H1 (cell line): ENCODE measurements at places on chromosomes 7 and 10.

- DNase-seq = no peak
Measured at GRCh38 chr10:84375011-84375410, 46.6 kb downstream of the CCSER2 start.

DNA sequence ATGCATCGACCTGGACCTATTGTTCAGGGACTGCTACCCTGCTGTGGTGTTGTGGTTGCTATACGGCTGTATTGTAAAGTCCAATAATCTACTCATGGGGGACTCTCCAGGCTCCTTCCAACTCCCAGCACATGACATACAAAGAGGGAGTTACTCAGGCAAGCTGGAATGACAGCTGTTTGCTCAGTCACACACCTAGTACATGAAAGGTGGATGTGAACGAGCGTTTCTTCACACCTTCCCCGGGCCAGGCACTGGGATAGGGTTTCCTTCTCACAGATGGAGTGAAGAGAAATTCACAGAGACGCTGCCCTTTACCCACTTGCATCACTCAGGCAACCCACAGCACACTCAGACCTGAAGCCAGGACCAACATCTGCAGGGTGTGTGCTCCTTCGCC, 215.7 kb downstream of the TNS3 start:
- DNase-seq = no peak

DNA sequence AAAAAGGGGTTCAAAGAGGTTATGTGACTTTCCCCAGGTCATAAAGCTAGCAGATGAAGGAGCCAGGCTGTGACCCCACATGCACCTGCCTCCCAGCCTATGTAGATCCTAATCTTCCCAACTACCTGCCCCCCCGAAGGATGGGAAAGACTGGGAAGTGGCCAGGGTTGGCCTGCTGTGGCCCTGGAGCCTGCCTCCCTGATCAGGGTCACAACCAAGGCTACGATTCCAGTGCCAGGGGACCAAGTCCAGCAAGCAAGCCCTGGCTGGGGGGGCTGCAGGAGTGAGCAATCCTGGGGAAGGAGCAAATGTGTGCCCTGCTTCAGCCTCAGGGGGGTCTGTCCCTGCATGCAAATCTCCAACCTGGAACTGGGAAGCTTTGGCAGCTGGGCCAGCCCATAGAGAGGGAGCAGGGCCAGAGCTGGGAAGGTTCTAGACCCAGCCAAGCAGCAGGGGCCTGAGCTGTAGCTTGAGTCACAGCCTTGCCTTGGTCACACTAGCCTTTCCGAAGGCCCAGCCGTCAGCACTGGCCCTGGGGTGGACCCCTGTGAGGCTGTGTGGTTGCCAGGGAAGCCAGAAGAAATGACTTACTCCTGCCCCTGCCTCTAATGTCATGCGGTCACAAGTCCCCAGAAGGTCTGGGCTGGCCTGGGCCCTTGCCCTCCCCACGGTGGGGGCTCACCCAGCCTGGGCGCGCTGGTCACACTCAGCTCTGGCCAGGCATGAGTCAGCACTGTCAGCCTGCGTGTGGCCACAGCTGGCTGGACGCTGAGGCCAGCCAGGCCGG, 96.4 kb upstream of the ZMIZ1 start:
- no peak for DNase-seq

DNA sequence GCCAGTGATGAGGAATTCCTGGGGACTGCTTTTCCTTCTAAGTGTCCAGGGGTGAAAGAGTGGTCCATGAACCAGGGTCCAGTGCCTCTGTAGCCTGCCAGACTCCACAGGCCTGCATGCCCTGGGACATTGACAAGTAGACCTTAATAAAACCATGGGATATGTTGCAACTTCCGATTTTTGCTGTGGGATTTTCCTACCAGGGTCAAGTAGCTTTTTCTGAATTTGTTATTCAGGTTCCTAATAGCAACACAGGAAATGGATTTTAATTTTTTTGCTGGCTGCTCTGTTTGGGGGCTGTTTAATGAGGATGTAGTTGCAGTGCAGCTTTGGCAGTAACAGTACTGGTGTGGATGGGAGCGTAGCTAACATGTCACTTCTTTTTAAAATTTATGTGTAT, 42.1 kb downstream of the WBP1L start:
- no peak for DNase-seq

DNA sequence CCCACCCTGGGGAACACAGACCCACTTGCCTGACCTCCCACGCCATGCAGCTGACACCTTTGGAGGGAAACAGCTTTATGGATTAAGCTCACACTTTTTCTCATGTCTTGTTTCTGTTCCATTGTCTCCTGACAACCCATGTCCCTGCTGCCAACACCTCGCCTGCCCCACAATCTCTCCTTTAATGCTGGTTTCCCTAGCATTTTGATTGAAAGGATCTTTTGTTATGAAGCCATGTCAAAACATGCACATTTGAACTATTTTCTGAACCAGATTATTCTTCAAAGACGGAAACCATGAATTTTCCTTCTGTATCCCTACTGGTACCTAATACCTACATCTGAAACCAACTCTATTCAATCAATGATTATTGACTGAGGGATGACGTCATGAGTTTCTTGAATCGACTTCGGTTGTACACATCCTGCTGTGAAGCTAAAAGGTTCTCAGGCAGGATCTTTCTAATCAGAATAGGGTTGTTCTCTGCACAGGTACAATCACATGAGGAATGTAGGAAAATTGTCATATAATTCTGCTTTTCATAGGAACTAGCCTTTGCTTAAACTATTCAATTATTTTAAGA, 106.2 kb upstream of the NEBL start:
- no peak for DNase-seq

DNA sequence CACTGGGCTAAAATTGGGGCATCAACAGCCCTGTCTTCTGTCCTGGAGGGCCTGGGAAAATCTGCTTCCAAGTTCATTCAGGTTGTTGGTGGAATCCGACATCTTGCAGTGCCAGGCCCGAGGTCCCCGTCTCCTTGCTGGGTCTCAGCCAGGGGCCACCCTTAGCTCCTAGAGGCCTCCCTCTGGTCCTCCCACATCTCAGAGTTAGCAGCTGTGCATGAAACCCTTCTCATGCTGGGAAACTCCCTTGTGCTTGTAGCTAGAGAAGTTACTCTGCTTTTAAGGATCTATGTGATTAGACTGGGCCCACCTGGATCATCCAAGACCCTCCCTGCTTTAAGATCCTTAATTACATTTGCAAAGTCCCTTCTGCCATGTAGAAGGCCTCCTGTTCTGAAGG, 15.3 kb downstream of the HIP1 start:
- no peak for DNase-seq

DNA sequence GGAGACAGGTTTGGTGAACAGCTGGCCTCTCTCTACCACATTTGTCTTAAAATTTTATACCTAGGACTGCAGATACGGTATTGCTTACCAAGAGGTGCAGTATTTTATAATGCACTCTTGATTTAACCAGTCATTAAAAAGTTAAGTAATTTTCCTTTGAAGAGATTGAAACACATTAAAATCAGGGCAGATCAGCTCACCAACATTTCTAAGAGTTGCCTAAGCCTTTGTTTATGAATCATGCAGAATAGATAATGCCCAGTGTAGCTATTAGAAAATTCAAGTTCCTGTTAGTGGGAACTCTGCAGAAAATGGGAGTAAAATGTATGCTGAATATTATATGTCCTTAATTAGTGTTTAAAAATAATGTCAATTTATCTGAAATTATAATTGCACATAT, 140.2 kb upstream of the PRPS1L1 start:
- DNase-seq = no peak

DNA sequence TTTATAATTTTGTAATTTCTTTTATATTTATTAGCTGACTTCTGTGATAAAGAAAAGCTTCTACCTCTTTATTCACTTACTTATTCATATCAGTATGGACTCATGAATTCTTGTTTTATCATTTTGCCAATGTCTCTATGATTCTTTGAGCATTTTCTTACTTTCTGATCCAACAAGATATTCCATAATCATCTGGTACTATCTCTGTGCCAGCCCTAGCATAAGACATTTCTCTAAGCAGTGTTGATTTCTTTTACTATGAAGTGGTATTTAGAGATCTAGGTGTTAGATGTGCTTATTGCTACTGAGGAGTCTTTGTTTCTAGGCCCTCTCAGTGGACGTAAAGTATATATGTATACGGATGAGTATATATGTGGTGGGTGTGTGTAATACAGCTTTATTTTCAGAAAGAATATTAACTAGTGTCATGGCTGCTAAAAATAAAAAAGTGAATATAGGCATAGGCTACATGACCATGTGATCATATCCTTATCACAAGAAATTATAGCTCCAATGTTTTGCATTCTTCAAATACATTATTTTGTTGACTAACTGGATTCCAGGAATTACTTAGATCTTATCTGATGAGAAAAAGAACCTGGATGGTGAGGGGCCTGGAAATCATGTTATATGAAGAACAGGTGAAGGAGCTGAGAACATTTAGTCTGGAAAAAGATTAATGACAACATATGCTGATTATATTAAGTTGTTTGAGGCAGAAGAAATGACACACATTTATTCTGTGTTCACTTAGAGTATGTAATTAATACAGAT, 13.1 kb downstream of the PHTF2 start:
- DNase-seq = no peak

DNA sequence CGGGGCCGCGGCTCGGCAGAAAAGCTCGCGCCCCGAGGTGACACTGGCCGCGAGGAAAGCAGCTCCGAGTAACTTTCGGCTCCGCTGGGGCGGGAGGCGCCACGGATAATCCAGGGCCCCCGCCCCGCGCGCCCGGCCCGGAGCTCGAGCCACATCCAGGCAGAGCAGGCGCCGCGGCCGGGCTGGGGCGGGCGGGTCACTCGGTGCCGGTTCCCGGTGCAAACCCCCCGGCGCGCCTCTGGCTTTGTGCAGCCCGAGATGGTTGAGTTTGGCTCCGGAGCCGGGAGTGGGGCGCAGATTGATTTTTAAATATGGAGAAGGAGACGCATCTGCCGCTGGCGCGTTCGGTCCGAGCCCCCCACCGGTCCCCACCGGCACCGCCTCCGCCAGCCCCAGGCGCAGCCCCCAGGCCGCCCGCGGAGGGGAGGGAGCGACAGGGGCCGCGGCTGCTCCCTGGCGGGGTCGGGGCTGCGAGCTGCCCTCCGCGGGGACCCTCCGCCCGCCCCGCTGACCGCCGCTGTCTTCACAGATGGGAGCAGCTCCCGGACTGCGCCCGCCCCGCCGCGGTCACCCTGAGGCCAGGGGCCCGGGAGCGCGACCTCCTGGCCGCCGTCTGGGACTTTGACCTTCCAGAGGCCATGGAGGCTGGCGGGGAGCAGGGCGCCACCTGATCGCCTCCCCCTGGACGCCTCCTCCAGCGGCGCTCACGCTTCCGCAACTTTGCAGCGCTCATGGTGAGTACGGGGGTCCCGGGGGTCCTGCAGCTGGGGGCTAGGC, 643 bp downstream of the ADGRA1 start:
- no peak for DNase-seq
